ENCODE measurements at places on chromosomes 3 and 15.
A peak's percentile ranks its signal among the peaks of the same experiment; 100 is the strongest.

GRCh38 chr15:33293713-33294334, 16.9 kb upstream of the RYR3 start:
- no peak for DNase-seq

GRCh38 chr3:148951599-148952361, 39.6 kb upstream of the GYG1 start:
- DNase-seq, result no peak

DNA sequence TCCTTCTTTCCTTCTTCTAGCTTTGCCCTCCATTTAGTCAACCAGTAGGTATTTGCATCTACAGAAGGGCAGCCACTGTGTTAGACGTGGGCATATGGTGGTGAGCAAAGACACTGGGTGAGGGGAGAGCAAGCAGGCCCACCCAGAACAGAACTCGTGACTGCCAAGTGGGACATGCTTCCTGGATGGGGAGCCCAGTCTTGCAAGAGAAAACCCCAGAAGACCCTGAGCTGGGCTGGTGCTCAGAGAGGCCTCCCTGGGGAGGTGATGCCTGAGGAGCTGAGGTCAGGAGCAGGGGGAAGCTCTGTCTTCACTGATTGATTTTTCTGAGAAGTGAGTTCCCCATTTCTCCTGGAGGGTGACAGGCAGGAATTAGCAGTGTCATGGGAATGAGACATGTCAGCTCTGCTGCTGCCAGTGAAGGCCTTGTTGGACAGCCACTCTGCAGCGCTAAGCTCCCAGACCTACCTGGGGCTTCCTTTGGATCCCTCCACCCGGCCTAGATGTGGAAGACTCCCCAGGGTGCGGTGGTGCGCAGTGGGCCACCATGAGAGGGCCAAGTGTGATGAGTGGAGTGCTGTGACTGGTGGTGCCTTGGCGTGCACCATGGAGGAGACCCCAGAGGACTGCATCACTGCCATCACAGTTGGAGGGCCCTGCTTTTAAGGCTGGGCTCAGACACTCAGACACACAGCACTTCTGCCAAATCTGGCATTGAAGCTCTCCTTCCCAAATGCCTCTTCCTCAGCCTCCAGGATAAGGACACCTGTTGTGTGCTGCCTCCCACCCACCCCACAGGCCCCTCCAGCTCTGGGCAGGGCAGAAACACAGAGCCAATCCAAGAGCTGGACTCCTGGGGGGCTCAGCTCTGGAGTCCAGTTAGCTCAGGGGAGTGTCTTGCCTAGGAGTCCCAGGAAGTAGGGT, 40.0 kb upstream of the TOPBP1 start:
- DNase-seq, result no peak

- DNase-seq, result no peak
Observed at GRCh38 chr3:138271189-138271794, 58.4 kb downstream of the NME9 start.

DNA sequence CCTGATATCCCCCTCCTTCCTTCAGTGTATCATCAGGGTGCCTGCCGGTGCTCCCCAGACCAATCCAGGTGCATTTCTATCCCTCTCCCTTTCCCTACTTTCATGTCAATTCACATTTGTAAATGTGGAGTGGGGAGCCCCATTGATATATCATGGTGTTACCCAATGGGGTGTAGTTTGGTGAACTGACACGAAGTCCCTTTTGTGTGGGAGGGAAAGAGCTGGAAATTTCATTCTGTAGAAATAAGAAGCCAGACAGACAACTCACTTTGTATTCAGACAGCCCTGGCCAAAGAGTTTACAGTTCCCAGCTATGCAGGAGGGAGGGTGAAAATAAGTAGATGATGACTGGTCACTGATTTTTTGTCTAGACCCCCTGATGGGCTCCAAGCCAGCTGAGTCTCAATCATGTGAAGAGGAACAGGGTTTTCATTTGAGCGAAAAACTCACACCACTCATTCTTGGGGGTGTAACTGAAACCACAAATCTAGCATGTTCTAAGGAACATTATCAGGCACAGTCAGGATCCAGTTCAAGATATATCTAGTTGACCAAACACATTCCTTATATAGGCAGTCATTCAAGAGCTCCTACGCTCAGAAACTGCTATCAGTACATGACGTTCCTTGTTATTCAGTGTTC, 58.9 kb downstream of the LMCD1 start:
- DNase-seq, result no peak

DNA sequence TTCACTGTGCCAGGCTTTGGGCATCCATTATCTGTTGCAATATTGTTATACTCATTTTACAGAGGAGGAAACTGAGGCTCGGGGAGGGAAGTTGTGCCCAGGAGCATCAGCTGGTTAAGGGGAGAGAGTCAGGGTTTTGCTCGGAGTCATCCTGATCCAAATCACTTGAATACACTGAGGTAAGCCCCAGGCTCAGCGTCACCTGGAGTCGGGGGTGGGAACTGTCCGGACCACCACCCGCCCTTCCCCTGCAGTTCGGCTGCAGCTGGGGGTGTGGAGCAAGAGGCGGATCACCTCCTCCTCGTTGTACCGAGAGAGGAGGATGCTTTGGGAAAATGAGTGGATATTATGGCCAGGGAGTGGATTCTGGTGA, 646 bp downstream of the HRH1 start:
- DNase-seq, result no peak

GRCh38 chr3:133474817-133475216, 75.0 kb downstream of the BFSP2 start:
- DNase-seq, result no peak

DNA sequence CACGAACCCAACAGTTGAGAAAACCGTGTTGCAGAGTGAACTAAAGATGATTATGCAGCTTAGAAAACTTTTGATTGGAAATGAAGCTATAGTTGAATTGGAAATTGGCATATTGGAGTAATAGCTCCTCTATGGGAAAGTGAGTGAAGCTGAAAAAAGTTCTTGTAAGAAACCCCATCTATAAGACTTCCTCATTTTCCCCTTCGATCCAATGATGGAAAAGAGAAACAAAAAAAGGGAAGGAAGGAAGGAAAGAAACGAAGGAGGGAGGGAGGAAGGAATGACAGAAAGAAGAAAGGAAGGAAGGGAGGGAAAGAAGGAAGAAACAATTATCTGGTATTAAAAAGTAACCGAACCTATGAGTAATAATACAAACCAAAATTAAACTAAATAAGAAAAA, 791.8 kb upstream of the NR2F2 start:
- no peak for DNase-seq

- no peak for DNase-seq
Observed at GRCh38 chr3:24420224-24420623, 74.4 kb downstream of the THRB start.

DNA sequence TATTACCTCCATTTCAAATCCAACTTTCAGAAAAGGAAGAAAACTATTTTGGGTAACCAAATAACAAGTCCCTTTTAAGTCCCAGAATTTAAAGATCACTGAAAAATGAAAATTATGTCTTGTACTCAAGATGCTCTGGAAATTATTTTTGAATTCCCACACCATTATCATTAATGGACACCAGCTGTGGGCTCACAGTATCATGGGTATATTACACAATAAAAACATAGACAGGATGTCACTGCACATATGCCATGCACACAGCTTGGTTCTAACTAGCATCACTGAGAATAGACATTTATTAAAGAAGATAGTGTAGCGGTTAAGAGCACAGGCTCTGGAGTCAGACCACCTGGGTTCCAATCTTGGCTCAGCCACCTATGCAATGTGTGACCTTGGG, 130.4 kb downstream of the FRMD5 start:
- DNase-seq, result no peak

DNA sequence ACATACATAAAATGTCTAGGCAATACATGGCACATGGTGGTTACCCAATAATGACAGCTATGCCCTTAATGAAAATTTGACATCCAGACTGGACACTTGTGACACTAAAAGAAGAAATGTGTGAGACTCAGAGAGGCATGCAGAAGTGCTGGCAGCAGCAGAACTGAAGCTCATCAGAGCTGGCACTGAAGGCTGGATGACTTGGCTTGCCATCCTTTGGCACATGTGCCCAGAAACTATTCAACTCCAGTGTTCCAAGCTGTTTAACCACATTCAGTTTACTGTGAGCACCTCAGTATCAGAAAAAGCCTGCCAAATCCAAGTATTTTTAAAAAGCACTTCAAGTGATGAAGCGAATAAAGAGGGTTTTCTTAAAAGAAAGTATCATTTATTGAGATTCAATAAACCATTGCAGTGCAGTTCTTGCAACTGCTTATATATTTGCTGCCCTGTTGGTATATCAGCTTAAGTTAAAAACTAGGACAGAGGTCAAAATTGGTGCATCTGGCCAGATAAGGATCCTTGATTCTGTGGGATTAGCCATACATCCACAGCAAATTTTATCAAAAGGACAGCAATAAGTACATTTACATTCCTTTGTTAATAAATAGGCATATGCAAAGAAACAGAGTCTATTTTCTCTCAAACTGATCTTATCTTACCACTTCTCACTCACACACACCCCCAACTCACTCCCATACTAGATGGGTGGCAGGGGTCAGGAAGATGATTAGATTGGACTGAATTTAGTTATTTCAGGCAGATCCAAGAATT, 15.8 kb downstream of the IGSF11 start:
- DNase-seq, result no peak

- no peak for DNase-seq
Observed at GRCh38 chr3:52044869-52045619, 11.3 kb downstream of the DUSP7 start.

DNA sequence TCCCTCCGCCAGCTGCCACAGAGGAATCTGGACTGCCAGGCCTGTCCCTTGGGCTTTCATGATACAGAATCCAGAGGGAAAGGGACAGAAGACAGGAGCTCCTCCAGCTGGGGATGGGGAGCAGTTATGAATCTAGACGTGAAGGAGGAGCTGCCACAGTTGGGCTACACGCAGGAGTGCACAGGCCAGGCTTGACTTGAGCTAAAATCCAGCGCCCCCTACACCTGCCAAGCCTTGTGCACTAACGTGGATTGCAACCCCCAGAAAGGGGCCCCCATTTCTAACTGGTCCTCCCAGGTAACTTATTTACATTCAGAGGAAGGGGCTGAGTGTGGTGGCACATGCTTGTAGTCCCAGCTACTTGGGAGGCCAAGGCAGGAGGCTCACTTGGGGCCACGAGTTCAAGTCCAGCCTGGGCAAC, 14.3 kb downstream of the KLHL6 start:
- no peak for DNase-seq

GRCh38 chr3:129014793-129015345, 13.8 kb downstream of the EFCC1 start:
- DNase-seq, result no peak

GRCh38 chr3:3015185-3016089, 94.7 kb downstream of the IL5RA start:
- DNase-seq, result peak; percentile 52

DNA sequence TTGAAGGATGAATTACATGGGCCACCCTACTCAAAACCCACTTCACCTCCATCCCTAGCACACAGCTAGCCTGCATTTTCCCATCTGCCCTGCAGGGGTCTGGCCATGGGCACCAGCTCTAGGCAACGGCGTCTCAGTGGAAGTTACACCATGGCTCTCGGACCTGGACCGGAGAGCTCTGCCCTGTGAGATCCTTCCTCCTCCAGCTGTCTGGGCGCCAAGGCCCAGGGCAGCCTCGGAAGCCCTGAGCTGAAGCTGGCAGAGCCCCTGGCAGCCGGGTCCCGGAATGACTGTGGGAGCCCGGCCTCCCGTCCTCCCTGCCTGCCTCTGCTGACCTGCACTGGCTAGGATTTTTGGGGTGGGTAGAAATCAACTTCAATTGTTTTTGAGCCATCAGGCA, 98.9 kb downstream of the CHSY1 start:
- no peak for DNase-seq

- no peak for DNase-seq
Observed at GRCh38 chr3:194245975-194246561, 105.1 kb downstream of the CPN2 start.

- DNase-seq, result no peak
Observed at GRCh38 chr15:84818261-84819131, 1.3 kb downstream of the ALPK3 start.

DNA sequence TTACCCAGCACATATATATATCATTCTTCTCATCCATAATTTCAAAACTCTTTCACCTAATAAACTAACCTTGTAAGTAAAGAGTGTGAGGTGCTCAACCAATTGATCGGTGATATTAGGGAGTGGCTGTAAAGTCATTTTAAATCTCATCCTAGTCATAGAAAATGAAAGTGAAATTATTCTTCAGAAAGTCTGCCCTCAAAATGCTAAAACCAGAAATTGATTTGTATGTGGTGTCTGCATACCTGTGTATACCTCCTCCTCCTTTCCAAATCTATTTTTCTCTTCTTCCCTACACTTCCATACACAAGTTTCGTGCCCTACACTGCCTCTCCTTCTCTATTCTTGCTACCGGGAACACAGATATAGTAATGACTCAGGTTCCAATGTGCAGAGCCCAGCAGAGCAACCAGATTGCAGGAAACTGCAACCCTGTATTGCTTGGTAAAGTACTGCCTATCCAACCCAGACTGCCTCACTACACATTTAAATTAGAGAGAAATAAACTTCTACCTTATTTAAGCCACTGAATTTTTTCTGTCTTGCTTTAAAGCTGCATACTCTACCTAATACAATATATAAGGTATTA, 7.4 kb upstream of the TBC1D5 start:
- no peak for DNase-seq

DNA sequence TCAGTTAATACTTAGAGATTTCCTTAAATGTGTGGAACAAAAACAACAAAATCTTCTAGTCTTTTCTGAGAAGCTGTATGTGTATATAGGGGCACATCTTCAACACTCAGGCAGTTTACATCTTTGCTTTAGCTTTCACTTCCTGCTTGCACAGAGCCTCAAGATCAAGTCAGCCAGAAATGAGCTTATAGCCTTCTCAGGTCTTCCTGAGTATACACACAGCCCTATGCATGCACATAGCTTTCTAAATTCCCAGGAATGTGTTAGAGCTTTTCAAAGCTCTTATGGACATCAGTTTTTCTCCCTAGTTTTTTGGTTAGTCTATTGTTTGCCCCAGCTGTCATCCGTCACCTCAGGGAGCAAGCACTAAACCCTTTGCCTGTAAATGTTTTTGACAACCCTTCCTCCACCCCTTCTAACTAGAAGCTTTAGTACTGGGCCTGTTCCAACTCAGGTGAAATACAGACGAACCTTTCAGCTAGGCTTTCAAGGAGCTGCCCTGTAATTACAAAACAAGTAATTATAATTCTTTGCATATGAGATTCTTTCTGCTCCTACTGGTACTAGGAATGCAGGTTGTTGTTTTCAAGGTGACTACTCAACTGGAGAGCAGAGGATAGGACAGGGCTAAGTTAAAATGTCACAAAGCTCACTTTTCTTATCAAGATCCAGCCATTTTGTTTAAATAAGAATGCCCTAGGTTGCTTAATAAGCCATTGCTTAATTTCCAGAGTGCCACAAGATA, 22.6 kb upstream of the MTMR10 start:
- DNase-seq, result no peak

DNA sequence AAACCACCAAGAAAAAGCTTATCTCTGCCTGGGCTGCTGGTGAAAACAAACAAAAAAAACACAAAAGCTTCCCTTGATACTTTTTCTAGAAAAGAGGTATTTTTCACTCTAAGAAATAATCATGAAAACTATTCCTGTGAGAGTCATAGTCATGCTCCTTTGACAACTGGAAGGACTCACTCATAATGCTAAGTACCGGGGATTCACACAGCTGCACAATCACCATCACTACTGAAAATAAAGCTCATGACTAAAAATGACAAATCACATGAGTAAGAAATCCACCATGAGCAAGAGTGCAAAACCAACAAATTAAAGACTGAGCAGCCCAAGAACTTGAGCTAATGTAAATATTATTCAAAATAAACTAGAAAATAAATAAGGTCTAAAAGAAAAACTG, 10.6 kb upstream of the POU1F1 start:
- no peak for DNase-seq

Data from NCI-H1048 (cell line).